Head of caudate nucleus (tissue), 42 donors: ENCODE measurements at places on chromosomes 1 and 21.
A peak's percentile ranks its signal among the peaks of the same experiment; 100 is the strongest.

DNA sequence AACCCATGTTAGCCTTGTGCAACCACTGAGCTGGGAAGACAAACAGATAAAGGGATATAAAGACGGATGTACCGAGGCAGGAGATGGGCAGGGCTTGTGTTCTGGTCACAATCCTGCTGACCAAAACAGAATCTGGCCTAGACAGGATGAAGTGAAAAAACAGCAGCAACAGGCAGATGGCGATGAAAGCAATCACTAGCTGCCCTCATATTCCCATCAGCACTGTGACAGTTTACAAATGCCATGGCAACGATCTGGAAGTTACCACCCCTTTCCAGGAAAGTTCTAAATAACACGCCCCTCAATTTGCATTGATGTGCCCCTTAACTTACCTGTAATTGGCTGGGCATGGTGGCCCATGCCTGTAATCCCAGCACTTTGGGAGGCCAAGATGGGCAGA, 40.6 kb upstream of the CD46 start:
- DNase-seq, result no peak

DNA sequence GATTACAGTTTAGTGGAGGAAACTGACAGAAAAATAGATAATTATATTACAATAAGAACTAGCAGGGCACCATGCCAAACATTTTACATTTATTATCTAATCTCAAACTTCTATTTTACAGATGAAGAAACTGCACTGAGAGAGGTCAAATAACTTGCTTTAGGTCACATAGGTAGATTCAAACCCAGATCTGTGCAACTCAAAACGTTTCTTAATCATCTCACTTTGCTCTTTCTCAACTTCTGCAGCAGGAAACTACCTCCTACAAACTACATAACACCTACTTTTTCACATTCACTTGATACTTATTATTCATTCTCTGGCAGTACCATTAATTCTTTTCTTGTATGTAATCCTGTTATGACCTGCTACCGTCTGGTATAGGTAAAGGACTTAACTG, 49.9 kb upstream of the BCL10 start:
- DNase-seq, result no peak

GRCh38 chr1:64765826-64766225, 21.0 kb downstream of the RAVER2 start:
- DNase-seq, result no peak

DNA sequence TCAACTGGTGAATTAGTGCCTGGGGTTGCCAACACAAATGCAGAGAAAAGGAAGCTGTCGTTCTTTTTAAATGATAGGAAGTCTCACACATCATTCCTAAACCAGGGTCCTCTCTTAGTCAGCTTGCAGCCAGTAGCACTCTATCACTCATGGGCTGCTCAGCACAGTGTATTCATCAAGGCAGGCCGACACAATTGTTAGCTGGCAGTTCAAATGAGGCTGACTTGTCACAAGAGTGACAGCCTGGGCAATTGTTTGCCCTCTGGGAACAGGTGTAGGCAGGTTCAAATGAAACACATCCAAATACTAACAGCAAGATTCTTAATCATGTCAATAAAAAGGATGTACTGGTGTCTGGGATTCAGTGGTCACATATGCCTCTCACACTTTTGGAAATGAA, 76.9 kb downstream of the ERICH3 start:
- no peak for DNase-seq

GRCh38 chr1:16374266-16374665, 7.2 kb downstream of the SZRD1 start:
- DNase-seq, result no peak

DNA sequence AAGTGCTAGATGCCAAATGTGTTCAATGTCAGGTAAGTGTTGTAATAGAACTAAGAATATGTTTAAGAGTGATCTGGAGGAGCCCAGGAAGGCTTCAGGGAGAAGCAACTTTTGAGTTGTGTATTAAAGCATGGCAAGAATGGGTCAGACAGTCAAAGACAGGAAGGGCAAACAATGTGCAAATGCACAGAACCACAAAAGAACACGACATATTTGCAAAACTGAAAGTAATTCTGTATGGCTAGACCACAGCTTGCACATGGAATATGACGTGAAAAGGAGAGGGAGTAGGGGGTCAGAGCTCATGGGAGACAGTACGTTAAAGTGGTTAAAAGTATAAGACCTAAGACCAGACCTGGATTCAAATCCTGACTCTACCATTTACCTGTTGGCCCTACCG, 7.1 kb upstream of the SORT1 start:
- no peak for DNase-seq

GRCh38 chr1:229538945-229539344, 19.6 kb downstream of the ABCB10 start:
- no peak for DNase-seq

- DNase-seq, result no peak
Measured at GRCh38 chr1:35111106-35111505, 31.9 kb downstream of the ZMYM1 start.

DNA sequence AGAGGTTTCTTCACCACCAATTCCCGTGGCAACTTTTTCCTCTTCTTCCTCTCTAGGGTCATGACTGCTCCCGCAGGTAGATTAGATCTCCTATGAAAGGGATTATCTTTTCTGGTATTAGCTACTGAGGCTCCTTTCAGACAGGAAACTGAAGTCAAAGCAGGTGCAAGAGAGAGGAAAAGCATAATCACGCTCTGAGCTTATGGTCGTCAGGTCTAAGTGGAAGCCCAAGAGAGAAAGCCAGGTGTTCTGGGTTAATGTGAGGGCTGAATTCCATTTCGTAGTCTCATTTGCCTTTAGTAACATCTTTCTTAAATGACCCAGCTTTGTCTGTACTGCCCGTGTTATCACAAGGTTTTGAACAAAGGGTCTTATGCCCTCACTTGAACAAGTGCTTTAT, 8.3 kb upstream of the MAP3K21 start:
- no peak for DNase-seq

GRCh38 chr1:229696385-229696784, 70.3 kb downstream of the URB2 start:
- no peak for DNase-seq

GRCh38 chr1:228101614-228101993, 1.5 kb downstream of the C1orf35 start:
- DNase-seq, result no peak

GRCh38 chr1:183330335-183330734, 87.8 kb downstream of the NMNAT2 start:
- no peak for DNase-seq

- DNase-seq, result peak; percentile 80
Measured at GRCh38 chr1:43530483-43531106, at the start of gene PTPRF. Gene PTPRF (plus strand): TSS chr1:43530883. CDS start chr1:43545076, 14,193 bp downstream.

DNA sequence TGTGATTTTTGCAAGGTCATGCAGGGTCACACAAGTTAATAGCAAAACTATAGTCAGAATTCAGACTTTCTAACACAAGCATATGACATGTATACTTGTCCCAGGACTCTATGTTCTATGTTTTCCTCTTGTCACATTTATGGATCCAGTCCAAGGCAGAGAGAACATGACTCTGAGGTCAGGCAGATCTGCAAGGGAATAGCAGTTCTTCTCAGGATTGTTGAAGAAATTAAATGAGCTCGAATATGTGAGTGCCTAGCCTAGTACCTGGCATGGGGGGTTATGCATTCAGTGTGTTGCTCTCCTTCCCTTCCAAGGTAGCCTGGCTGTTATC, 9.5 kb upstream of the RPTN start:
- DNase-seq, result no peak

- no peak for DNase-seq
Measured at GRCh38 chr21:35336534-35336933, 287.4 kb upstream of the RUNX1 start.

DNA sequence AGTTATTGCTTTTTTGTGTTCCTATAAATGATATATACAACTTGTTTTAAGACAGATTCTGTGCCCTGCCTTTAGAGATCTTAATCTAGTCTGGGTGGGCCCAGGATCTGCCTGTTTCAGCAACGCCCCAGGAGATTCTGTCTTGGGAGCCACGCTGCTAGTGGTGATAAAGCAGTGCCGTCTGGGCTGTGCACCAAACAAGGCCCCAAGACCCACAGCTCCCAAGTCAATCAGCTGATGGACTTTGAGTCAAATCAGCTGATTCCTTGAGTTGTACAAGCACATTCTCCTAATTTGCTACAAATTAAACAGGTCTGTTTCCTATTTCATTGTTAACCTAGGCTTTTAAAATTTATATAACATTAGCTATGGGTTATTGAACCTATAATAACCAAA, 15.7 kb upstream of the SLC44A3 start:
- no peak for DNase-seq

- no peak for DNase-seq
Measured at GRCh38 chr1:102732927-102733326, 375.4 kb downstream of the COL11A1 start.

DNA sequence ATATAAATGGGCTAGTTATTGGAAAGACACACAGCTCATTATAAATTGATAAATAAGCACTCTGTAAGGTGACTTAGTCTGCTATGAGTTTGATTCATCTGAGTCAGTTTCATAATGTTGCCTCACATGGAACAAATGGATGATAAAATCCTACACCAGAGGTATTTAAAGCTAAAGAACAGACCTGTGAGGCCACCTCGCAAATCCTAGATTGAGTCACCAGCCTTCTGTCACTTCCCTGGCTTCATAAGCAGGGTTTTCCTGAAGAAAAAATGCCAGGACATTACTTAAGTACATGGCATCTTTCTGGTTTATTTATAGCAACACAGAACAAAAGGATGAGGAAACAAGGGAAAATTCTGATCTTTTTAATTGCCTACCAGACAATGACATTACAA, 18.4 kb downstream of the CD2 start:
- DNase-seq, result no peak

- DNase-seq, result no peak
Measured at GRCh38 chr1:8232036-8232757, 85.7 kb upstream of the SLC45A1 start.

- DNase-seq, result peak; percentile 47
Measured at GRCh38 chr1:205270764-205271163, 43.0 kb downstream of the TMCC2 start.

- peak; percentile 59 for DNase-seq
Measured at GRCh38 chr1:183635099-183635605, 431 bp downstream of the ARPC5 start.

GRCh38 chr1:43348343-43348808, 10.4 kb upstream of the CDC20 start:
- DNase-seq, result peak; percentile 40

- DNase-seq, result peak; percentile 30
Measured at GRCh38 chr1:229694053-229694693, 68.1 kb downstream of the URB2 start.

DNA sequence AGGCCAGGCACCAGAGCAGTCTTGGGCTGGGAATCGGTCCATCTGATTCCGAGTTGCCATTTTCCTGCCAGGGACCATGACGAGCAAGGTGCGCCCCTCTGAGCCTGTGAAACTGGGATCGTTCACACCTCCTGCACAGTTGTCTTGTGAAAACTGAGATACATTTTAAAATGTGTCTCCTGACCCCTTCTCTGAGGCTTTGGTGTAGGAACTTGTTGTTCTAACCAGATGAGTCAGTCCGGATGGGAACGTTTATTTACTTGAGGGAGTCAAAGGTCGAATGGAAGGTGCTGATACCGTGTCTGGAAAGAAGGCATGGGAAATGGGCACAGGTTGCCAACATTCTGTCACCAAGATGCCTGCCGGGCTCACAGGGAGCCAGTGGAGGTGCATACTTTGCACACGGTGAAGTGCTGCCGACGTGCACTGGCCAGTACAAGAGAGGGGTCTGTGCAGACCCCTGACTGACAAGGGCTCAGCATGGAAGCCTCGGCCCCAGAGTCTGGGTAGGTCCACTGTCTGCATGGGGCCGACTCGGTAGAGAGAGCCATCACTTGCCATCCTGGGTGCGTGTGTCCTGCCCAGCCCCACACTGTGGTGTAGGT, 7.4 kb upstream of the KCNN3 start:
- no peak for DNase-seq
